ENCODE measurements at places on chromosomes 3 and 15. TPM values are rescaled to one million over a fixed set of nuclear protein-coding genes. Genes with fewer than 3 reads are reported as not detected.

Gene TF
- total RNA-seq: 9.5 TPM

Gene ERC2
- total RNA-seq: 0.33 TPM

Gene KLF13
- total RNA-seq: 78.6 TPM

Gene NAA80
- 7.2 TPM for total RNA-seq

Gene IGSF10
- total RNA-seq: 0.10 TPM

Gene GALNT15
- 0.10 TPM for total RNA-seq

Gene RASGRF1
- 0.59 TPM for total RNA-seq

Gene AHSG
- 0.85 TPM for total RNA-seq
